ENCODE measurements at places on chromosomes 6 and 20.

DNA sequence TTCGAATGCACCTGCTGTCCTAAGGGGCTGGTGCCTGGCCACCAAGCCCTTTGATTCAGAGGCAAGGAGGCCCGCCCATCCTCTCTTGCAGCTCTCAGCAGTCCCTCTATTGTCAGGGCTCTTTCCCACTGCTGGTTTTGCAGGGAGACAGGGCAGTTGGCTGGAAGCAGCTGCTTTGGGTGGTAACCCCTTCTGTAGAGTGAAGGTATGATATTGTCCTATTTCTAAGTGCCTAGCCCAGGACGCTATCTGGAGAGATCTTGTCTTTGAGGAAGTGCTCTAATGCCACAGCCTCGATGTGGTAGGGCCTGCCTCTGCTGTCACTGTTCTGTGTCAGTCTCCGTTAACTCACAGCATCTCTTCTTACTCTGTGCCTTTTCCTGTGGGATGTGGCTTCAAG is 5.6 kb downstream of the PLCG1 start:
- DNase-seq = no peak

GRCh38 chr6:116088946-116089345 is 11.7 kb upstream of the NT5DC1 start:
- no peak for DNase-seq

DNA sequence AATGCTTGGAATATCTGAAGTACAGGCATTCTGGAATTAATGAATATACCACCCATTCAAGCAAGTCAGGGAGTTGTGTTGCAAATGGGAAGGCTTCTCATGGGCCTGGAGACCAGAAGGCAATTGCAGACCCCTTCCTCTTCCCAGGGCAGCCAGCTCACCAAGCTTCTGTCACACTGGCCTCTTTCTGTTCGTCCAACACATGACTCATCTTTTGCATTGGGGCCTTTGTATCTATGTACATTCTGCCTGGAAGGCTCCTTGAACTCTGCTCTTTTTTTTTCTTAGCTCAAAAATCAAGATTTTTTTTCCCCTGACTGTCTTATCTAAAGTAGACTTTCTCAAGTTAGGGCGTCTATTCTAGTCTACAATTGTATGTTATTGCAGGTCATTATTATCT is 132.9 kb upstream of the MYLIP start:
- DNase-seq = no peak

DNA sequence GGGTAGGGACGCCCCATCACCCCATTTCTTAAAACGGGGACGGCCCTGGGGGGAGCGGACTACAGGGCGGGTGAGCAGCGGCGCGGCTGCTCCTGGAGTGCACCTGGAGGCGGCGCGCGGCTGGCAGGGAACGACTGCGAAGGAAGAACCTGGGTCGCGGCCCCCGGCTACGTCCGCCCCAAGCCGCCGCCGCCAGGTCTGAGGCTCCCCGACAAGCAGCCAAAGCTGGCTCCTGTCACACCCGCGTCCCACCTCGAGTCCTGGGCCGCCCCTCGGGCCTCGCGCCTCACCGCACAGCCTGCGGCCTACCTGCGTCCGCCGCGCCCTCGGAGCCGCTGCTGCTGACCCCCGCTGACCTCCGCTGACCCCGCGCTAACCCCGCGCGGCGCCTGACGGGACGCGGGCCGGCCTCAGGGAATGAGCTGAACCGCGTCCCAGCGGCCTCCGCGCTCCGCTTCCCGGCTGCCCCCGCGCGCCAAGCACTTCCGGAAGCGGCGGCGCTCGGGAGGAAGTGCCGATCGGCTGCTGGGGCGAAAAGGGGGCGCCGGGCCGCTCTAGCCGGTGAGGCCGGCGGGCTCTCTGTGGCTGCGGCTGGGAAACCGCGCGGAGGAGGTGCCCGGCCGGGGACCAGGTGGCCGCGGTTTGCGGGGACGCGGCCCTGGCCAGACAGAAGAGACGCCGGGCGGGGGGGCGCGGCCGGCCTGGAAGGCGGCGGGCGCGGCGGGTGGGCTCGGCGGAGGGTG is at the start of the genes ARFRP1 and ZGPAT:
Gene ARFRP1, minus strand, starts transcription at position 419 of the 743 bp plus-strand sequence. CDS start 885 bp downstream, outside the sequence.
Gene ZGPAT, plus strand, starts transcription at position 482 of the 743 bp plus-strand sequence. CDS start 542 bp downstream, outside the sequence.
- peak; percentile 64 for DNase-seq

DNA sequence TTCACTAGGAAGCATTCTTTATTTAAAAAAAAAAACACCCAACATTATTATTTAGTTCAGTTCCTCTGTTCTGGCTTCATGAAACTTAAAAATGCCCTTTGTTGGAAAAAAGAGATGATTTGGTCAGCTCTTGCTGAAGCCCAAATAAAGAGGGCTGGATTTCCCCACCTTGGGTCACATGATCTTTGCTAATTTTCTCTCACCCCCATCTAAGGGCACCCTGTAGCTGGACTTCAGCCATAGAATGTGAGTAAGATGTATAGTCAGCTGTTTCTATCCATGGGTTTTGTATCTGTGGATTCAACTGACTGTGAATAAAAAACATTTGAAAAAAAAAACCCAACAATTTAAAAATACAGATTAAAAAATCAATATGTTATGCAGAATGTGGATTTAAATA is 213.9 kb upstream of the SULF2 start:
- DNase-seq = no peak

GRCh38 chr20:16491294-16491905 is 81.8 kb downstream of the KIF16B start:
- DNase-seq = no peak

DNA sequence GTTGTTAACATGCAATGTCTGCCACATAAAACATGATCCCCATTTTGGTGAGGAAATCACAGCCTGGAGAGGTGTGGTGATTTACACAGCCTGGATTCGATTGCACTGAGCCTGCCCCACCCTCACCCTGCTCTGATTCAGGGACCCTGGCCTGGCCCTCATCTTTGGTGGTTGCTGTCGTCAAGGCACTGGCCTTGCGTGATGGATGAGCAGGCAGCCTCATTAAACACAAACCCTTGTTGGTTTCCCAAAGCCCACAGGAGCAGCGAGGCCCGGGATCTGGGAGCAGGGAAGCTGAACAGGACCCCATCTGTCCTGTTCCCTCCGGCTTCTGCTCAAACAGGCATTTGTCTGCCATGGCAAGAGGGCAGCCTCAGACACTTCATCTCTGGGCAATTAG is 70.8 kb downstream of the CHMP4B start:
- DNase-seq = no peak

- DNase-seq = no peak
Measured at GRCh38 chr6:15048367-15048766, 197.5 kb upstream of the JARID2 start.

DNA sequence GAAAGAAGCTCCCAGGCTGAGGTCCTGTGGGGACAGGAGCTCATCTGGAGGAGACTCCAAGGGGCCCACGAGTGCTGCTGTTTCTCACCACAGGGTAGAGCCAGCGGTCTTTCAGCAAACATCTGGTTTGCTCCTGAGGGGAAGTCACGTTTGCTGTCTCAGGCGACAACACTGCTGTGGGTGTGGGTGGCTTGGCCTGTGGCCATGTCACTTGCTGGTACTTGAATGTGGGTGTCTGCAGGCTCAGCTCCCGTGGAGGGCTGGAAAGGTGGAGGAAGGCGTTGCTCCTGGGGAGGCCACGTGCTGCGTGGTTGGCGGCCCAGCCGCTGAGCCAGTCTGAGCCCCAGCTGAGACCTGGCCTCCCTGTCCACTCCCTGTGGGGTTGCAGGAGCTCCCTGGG is 52.8 kb upstream of the MPC1 start:
- DNase-seq = no peak

DNA sequence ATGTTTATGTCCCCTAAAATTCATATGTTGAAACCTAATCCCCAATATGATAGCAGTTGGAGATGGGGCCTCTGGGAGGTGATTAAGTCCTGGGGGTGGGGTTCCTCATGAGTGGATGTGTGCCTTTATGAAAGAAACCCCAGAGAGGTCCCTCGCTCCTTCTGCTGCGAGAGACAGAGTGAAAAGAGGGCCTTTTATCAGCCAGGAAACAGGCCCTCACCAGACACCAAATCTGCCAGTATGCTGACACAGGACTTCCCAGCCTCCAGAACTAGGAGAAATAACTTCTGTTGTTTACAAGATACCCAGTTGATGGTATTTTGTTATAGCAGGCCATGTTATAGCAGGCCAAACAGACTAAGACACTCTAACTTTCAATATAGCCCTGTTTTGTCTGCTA is 100.9 kb upstream of the NFATC2 start:
- DNase-seq = no peak

DNA sequence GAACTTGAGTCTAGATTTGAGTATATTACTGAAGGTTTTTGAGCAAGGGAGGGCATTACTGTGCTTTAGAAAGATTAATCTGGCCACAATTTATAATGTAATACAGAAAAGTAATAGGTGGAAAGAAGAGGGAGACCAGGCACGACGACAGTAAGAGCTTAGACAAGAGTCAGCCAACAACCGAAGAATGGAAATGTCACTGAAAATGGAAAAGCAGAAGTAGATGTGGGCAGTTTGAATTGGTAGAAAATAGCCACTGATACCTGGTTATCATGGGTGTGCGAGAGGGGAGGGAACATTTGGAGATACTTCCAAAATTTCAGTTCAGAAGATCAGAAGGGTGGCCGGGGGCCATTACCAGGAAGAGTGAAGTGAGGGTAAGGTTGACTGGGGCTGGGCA is 339.1 kb downstream of the UTRN start:
- no peak for DNase-seq

Measured in effector CD8-positive, alpha-beta T cell (primary cell).